Gastrocnemius medialis (tissue), 4 donors: ENCODE measurements at places on chromosomes 7 and 10. TPM values are rescaled to one million over a fixed set of nuclear protein-coding genes. Genes with fewer than 3 reads are reported as not detected.

- no peak for DNase-seq
Measured at GRCh38 chr10:64115908-64116643, 594.9 kb downstream of the REEP3 start.

DNA sequence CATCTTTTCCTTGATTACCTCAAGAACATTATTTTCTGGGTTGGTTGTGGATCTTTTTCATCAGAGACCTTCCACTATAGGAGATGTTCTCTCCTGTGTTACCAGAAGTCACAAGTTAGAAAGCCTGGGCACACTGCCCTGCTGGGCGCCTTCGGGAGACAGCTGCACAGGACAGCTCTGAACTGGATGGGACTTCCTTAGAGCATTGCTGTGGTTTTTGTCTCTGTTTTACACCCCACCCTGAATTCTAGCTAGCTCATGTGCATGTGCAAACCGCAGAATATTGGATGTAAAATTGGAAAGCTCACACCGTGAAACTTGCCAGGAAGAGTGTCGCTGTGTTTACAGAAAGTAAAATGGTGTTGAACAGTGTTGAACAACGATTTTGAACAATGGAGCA, 54.4 kb upstream of the SEC61G start:
- no peak for DNase-seq

DNA sequence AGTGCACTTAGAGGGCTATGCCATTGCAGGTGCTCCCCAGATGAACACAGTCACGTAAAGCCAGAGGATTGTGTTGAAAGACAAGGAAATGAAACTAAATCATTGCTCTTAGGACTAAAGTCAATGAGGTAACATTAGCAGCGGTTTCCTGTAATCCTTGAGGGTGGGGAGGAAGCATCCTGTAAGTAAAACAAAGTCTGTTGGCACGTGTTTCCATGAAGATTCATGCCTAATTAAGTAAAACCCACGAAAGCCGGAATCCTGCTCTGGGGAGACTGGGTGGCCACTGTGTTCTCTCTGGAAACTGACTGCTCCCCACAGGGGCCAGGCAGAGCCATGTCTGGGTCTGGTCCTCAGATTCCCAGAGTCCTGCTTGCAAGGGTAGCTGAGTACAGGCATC, 18.3 kb downstream of the STEAP1B start:
- DNase-seq = no peak

DNA sequence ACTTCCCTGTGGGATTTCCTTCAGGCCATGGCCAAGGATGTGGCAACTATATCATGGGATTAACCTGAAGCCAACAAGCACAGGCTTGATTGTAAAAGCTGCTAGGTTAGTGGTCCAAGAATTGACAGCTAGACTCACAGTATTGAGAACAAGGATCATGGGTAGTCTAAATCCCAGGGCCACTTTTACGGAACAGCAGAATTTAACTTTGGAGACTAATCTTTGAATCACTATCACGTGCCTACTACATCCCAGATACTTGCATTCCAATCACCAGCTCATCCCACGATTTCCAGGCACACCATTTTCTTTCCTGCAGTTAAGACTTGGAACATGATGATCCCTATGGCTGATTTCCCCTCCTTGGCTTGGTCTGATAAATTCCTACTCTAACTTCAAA, 65.6 kb upstream of the ADO start:
- no peak for DNase-seq

GRCh38 chr7:117581424-117581823, 101.6 kb downstream of the CFTR start:
- DNase-seq = no peak

DNA sequence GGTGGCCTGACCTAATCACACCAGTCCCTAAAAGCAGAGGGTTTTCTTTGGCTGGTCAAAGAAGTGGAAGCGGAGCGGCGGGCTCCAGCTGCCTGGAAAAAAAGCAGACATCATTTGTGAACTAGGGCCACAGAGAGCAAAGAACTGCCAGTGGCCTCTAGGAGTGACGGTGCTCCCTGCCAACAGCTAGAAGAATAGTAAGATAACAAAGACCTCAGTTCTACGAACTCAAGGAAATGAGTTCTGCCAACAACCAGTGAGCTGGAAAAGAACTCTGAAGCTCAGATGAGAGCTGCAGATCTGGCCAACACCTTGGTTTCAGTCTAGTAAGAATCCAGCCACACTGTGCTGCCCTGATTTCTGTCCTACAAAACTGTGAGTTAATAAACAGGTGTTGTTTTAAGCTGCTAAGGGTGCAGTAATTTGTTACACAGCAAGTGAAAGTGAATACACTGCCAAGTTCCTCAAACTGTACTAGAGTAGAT, 178.0 kb downstream of the SRPK2 start:
- no peak for DNase-seq

DNA sequence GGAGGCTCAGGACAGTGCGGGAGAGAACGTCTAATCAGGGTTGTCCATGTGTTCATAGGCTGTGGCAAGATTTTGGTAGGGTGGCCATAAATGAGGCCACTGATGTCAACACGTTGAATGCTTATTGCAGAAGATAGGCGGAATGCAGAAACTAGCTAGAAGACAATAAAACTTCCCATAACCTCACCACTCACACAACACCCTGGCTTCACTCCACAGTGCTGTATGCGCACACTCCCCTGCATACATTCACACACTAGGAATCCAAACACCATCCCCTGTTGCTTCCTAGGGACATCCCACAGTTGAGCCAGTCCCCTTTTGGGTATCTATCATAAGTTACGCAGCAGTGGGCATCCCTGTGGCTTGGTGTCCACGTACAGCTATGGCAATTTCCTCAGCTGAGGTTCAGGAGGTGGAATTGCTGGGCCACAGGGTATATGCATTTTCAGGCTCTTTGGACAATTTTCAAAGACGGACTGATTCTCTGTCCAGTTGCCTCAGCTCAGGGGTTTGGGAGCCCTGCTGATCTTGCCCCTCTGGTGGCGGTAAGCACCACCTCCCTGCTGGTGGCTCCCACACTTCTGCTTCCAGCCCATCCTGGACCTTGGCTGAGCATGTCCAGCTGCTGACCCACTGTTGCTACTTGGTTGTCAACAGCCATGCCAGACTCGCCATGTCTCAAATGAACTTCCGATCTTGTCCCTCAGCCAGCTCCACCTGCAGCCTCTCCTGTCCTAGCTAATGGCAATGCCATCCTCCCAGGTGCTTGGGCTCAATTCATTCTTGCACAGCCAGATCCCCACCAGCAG, 36.4 kb downstream of the CDH23 start:
- DNase-seq = no peak

- no peak for DNase-seq
Measured at GRCh38 chr7:73466112-73466511, 32.5 kb downstream of the FZD9 start.

DNA sequence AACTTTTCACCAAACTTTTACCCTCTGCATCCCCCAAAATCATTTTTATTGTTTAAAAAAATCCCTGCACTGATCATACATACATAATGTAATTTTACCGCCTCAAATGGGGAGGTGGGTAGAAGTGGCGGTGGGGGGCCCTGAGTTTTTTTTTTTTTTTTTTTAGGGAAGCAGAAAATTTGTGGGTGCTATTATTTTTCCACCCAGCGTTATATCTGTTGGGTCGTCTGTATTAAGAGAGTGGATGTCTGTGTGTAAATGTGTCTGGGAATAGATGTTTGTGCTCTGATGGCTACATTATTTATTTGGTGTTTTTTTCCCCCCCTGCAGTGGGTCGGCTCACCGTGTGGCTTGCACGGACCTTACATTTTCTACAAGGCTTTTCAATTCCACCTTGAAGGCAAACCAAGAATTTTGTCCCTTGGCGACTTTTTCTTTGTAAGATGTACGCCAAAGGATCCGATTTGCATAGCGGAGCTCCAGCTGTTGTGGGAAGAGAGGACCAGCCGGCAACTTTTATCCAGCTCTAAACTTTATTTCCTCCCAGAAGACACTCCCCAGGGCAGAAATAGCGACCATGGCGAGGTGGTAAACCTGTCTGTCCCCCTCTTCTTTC, 438 bp downstream of the ARID5B start:
- DNase-seq = no peak

GRCh38 chr10:15310776-15311568, 60.1 kb downstream of the FAM171A1 start:
- no peak for DNase-seq

DNA sequence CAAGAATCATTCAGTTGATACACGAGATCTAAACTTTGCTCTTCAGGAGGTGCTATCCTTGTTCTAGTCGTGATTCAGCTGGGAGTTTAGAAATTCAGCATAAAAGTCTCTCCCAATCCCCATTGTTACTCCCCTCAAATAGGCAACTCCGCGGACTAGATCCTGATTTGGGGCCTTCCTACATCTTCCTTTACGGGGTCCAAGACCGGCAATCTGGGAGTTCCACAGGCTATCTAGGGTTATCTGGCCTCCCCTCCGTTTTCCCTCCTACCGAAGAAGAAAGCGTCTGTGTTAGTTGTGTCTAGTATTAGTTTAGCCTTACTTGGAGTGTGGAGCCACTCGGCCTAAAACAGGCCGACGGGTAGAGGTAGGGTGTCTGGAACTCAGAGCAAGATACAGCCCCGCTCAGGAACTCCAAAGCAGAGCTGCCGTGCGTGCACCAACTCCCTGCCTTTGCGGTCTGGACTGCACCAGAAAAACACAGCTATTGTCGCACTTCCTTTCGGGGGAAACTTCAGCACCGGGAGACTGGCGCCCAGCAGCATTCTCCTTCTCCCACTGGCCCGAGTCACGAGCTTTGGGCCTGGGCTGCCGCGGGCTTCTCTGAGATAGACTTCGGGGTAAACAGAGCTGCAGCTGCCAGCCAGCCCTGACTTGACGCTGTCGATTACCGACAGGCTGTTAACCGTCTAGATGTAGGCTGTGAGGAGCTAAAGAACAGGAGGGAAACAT, 1.5 kb upstream of the DLX5 start:
- DNase-seq = no peak

GRCh38 chr10:99235658-99236626, at the start of gene HPSE2:
TSS of gene HPSE2 (minus strand) at chr10:99235852.
- no peak for DNase-seq

DNA sequence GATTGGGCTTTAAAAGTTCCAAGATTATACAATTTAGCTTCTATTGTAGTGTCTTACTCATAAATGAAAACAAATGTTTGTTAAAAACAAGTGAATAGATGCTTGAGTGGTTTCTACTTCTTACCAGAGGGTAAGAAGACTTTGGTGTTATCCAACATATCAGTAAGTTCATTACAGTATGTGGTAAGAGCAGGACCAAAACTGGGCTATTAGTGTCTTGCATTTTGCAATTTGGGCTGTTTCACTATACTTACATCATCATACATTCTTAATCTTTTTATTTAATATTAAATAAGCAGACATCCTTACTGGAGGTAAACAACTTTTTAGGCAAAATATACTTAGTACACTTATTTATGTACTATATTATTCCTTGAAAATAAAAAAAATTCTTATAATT, 248.4 kb upstream of the HGF start:
- DNase-seq = no peak

- no peak for DNase-seq
Measured at GRCh38 chr10:44416021-44416771, 31.3 kb upstream of the CXCL12 start.

DNA sequence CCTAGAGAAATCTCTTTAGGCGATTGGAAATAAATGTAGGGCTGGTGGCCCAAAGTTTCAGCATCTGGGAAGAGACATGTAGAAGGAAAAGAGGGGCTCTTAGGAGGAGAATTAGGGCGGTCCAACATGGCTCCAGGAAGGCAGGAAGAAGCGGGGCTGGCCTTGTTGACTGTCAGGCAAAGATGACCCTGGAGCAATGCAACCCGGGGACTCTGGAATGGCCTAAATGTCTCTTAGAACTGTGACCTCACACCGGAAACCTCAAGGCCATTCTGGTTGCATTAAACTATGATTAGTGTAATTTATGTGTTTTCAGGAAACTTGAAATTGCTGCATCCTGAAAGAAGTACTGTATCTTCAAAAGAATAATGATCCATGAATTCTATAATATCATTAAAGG, 66.8 kb downstream of the NRP1 start:
- no peak for DNase-seq

DNA sequence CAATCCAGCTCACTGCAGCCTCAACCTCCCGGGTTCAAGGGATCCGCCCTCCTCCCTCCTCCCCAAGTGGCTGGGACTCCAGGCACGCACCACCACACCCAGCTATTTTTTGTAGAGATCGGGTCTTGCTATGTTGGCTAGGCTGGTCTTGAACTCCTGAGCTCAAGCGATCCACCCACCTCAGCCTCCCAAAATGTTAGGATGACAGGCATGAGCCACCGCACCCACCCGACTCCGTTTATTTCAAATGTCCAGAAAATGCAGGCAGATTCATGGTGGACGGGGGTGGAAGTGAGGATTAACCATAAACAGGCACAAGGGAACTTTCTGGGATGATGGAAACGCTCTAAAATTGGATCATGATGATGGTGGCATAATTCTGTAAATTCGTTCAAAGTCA, 84.5 kb upstream of the DNAAF5 start:
- no peak for DNase-seq

- DNase-seq = no peak
Measured at GRCh38 chr7:100154651-100155491, 3.7 kb downstream of the TRAPPC14 start.

The DPYSL4 gene
- total RNA-seq = 1.3 TPM

The TMEM213 gene
- not detected for total RNA-seq

The ZSCAN21 gene
- total RNA-seq = 20.1 TPM

The MCM10 gene
- total RNA-seq = 0.64 TPM

The FAM237B gene
- total RNA-seq = not detected

The CHAT gene
- not detected for total RNA-seq

The CLCN1 gene
- 2.9 TPM for total RNA-seq
